ENCODE measurements at places on chromosomes 5 and 9. TPM values are rescaled to one million over a fixed set of nuclear protein-coding genes. Genes with fewer than 3 reads are reported as not detected.

The LCN6 gene
- not detected for total RNA-seq

The GIN1 gene
- total RNA-seq = 4.9 TPM

The LECT2 gene
- not detected for total RNA-seq

The SLU7 gene
- 42.2 TPM for total RNA-seq

The SPAG8 gene
- total RNA-seq = 0.35 TPM

The SH3RF2 gene
- 2.4 TPM for total RNA-seq

The CLIC3 gene
- 2.3 TPM for total RNA-seq

The SPINK1 gene
- 0.63 TPM for total RNA-seq

The ARID3C gene
- 0.21 TPM for total RNA-seq

The IFNK gene
- not detected for total RNA-seq

The ECM2 gene
- total RNA-seq = 0.17 TPM

The SHISAL2B gene
- not detected for total RNA-seq

The MGAT4B gene
- total RNA-seq = 204 TPM

The GDF9 gene
- total RNA-seq = 0.17 TPM

The ISL1 gene
- 0.05 TPM for total RNA-seq

The IFNB1 gene
- not detected for total RNA-seq

The KCNV2 gene
- total RNA-seq = not detected
